ENCODE measurements at places on chromosomes 11 and 22.

DNA sequence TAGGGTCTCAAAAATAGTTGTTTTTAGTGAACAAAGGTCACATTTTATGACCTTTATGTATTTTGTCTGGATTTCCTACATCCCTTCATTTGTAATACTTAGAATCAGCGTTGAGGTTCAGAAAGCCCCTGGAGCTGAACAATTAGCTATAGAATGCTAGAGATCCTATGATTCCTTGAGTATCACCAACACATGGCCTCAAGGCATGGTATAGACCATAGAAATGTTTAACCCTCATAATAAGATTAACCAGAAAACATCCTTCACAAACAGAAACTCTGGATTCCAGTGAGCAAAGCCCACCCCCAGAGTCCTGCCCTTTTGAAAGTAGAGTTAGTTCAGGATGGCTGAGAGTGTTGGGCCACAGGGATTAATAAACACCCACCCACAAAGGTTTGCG, 77.3 kb downstream of the CYB5R2 start:
- DNase-seq: no peak

- DNase-seq: no peak
Observed at GRCh38 chr22:30181459-30182349, 64.9 kb downstream of the LIF start.

GRCh38 chr22:22400099-22400498, 108.4 kb downstream of the ZNF280B start:
- no peak for DNase-seq

GRCh38 chr22:29654420-29654819, 51.0 kb downstream of the NF2 start:
- DNase-seq: no peak

- no peak for DNase-seq
Observed at GRCh38 chr11:30110691-30111090, 93.9 kb upstream of the KCNA4 start.

GRCh38 chr22:19889951-19890350, 35.3 kb upstream of the GNB1L start:
- no peak for DNase-seq

- no peak for DNase-seq
Observed at GRCh38 chr22:47902646-47903180, 1140.3 kb downstream of the TBC1D22A start.

DNA sequence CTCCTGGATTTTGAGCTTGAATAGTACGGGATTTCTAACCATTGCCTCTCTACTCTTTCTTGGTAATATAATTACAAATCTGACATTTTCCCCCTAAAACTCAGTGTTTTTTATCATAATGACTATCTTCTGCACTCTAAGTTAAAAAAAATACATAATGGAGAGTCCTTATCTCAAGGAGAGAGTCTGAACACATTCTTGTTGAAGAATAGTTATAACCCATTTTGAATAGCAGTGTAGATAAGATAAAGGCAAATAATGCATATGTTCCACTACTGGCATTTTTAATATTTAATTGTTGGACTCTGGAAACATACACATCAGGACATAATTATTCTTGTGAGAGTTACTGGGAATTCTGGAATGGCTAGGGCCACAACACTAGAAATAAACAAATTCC, 456.5 kb upstream of the ANO5 start:
- DNase-seq: no peak

GRCh38 chr11:59629996-59630395, 14.4 kb upstream of the OSBP start:
- DNase-seq: no peak

DNA sequence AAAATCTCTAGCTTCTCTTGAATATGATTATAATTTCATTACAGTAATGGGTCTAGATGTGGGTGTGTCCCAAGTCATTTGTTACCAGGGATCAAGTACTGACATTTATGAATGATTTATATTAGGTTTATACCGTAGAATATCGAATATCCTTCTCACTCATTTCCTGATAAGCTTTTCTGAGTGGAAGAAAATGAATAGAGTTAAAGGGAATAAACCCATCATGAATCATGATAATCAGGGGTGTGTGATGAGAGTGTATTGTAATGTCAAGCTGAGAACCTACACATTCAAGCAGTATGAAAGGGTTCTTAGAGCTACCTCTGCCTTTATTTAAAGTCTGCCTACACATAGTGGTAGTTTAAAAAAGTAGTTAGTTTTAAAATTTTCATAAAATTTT, 17.3 kb downstream of the MED17 start:
- DNase-seq: no peak

GRCh38 chr22:40285513-40285912, 60.8 kb upstream of the ADSL start:
- DNase-seq: no peak

DNA sequence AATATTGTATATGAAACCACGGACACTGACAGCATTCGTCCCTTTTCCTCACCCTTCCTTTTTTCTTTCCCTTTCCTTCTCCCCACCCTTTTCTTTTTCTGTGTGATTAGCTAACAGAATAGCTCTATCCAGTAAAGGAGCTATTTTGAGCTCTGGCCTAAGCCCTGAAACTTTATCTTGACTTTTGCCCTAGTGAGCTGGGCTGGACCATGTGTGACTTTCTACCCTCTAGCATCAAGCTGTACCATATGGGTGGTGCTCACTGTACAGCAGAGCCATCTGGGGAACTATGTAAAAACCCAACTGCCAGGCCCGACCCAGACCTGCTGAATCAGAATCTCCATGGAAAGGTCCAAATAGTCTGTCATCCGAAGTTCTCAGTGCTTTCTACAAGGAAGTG, 21.9 kb upstream of the PANX1 start:
- DNase-seq: no peak

GRCh38 chr11:9568161-9568853, 5.2 kb upstream of the WEE1 start:
- no peak for DNase-seq

GRCh38 chr11:9962722-9963121, 298.8 kb downstream of the SWAP70 start:
- no peak for DNase-seq

GRCh38 chr11:62974848-62975522, 9.8 kb downstream of the SLC22A6 start:
- peak; percentile 65 for DNase-seq

DNA sequence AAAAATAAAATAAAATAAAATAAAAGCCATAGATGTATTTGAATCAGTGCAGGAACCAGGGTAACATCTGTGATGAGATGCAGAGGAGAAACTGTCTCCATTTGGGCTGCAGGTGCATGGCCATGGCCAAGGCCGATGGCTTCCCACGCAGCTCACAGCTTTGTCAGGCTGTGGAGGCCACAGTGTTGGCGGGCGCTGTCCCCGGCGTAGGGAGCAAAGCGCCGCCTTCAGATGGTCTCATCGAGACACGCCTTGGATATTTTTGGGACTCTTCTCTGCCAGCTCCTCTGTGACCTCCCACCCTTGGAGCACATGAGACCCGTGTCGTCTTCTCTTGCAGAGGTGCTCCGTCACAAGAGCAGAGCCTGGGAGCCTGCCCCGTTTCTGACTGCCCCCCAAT, 38.6 kb downstream of the MUC6 start:
- no peak for DNase-seq

- DNase-seq: no peak
Observed at GRCh38 chr22:33315954-33316353, 257.8 kb upstream of the SYN3 start.

DNA sequence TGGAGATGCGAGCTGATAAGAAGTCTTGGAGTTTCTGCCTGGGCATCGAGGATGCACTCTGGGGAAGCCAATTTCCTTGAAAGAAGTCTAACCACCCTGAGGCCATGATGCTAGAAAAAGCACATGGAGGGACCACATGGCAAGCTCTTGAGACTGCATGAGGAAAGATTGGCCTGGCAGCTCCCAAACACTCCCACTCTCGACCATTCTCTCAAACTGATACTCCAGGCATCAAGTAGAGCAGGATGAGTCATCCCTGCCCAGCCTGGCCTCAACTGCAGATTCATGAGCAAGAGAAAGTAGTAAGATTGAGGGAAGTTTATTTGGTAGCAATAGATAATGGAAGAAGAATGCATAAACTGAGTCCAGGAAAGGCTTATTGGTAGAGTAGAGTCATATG, 194.3 kb downstream of the KIF18A start:
- no peak for DNase-seq

DNA sequence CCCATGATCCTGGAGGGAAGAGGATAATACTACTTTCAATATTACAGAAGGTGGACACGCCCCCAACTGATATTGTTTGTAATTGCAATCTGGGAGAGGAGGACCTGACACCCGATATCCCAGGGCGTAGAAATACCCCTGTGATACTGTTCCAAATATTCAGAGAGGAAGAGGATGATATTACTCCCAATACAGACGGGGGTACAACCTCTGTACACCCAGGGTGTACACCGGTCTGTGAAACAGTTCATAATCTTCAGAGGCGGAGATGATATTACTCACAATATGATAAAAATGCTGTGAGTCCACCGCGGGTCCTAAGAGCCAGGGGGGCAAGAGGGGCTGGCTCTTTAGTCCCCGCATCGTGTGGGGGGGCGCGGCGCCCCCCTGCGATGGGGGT, 57.2 kb upstream of the ALDH3B2 start:
- DNase-seq: no peak

DNA sequence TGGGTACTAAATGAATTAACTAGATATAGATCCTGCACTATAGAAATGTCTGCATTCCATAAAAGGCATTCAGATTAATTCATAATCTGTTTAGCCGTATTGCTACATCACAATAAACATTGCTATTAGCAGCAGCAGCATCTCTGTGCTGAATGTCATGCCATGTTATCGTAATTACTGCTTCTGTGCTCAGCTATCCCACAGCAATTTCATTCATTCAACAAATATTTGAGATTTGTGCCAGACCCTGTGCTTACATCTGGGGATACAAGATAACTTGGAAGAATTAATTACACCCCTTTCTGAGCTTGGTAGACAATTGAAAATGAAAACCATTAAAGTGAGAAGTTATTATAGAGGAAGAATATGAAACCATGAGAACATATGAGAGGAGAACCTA, 185.8 kb upstream of the C11orf87 start:
- no peak for DNase-seq

- DNase-seq: no peak
Observed at GRCh38 chr11:46322759-46323158, 24.5 kb upstream of the DGKZ start.
